Lower leg skin (tissue), 4 donors: ENCODE measurements at places on chromosomes 5 and 9. TPM values are rescaled to one million over a fixed set of nuclear protein-coding genes. Genes with fewer than 3 reads are reported as not detected.

The CACNA1B gene
- not detected for total RNA-seq

The ANKRD55 gene
- total RNA-seq = not detected

DNA sequence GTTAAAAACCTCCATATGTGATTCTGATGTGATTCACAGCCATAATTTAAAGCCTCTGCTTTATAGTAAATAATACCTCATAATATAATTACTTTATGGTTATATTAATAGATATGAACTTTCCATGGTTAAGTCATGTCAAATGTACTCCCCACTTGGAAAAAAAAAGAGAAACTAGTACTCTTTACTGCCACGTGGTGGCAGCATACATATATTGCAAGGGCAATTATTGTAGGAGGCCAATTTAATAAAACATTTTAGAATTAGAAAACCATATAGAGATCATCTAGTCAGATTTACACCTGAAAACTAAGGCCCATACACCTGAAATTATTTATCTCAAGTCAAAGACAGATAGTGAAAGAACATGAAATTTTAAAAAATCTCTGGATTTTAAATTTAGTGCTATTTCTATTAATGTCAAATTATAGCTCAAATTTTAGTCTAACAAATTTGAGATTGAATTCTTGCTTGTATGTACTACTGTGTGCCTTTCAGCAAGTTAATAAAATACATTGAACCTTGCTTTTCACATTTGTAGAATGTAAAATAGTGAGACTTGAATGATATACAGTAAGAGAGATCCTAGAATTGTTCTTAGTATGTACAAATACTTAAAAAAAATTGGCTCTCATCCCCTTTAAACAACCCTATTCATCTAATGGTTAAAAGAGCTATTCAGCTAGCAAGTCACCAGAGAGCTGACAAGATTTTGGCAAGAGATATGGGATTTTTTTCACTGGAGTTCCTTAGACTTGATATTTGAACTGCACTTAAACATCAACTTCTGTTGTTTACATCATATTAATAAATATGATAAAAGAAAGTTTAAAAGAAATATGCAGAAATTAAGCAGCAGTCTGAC lies 603.8 kb downstream of the TLE4 start:
- no peak for DNase-seq

DNA sequence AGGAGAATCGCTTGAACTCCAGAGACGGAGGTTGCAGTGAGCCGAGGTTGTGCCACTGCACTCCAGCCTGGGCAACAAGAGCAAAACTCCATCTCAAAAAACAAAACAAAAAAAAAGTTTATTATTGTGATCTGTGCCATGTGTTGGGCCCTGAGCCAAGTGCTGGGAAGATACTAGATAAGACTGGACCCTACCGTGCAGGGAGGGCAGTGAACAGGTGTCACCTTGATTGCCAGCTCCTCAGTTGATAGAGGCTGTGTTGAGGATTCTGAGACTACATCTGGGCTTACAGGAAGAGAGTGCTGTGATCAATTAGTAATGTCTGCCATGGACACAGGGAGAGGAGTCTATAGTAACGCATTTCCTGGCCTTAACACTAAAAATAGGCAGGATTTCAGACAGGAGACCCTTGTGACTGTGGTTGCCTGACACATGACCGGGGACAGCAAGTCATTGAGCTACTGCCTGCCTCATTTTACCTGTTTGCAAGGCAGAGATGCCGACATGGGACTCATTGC lies 201.5 kb downstream of the C9orf50 start:
- no peak for DNase-seq

GRCh38 chr5:161095953-161096352 lies 243.9 kb upstream of the ATP10B start:
- no peak for DNase-seq

- no peak for DNase-seq
Measured at GRCh38 chr9:72382405-72382804, 17.4 kb upstream of the ZFAND5 start.

DNA sequence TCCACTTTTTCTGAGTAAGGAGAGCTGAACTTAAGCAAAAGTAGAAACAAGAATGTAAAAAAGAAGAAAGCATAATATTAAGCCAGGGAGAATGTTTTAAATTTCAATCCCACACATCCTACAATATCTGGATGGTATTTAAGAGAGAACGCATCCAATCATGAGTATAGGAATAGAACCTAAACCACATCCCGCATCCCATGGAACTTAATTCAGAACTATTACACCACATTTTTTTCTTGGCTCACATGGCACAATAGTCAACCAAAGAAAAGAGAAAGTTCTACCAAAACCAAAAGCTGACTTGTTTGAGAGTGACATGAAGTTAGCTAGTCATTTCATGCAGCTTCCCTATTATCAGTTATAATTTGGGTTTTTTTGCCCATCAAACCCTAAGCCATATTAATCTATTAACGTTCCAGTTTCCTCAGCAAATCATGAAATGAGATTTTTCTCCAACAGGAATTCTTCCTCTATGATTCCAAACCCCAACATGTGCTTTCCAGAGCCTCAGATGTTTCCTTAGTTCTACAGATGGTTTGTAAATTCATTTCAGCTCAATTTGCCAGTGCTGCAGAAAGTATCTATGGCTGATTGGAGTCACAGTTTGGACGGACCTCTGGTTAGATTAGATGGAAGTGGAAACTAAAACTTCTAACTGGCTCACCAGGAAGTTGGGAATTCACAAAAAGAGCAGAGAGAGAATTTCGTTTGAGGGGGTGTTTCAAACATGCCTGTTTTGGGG lies 22.5 kb downstream of the ADAMTSL1 start:
- no peak for DNase-seq
